Stimulated activated CD4-positive, alpha-beta T cell treated with anti-CD3 and anti-CD28 coated beads, TNF-alpha, amount 100 ng/mL, for 24 hours (primary cell): ENCODE measurements at places on chromosomes 3 and 15.

DNA sequence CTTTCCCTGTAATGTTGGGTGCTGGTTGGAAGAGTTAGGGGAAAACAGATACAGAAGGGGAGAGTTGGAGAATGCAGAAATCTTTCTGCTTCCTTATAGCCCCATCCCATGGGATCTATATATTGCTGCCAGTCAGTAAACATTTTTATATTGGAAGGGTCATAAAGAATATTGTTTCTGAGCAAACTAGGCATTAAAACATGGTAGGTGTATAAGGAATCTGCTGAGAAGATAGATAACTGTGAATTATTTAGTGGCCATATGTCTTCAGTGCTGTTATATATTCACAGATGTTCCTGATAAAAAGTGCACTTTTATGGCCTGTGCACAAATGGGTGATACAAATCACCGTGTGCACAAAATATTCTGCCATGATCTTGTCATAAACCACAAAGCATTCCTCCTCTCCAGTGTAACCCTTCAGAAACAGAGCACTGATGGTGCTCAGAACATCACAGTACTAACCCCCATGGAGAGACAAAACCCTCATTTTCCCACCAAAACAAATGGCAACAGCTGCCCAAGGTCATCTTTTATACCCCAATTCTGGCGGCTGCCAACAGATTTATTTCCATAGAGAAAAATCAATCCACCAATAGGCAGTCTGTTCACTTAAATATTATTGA, 269.3 kb downstream of the SLC9A9 start:
- DNase-seq = no peak

DNA sequence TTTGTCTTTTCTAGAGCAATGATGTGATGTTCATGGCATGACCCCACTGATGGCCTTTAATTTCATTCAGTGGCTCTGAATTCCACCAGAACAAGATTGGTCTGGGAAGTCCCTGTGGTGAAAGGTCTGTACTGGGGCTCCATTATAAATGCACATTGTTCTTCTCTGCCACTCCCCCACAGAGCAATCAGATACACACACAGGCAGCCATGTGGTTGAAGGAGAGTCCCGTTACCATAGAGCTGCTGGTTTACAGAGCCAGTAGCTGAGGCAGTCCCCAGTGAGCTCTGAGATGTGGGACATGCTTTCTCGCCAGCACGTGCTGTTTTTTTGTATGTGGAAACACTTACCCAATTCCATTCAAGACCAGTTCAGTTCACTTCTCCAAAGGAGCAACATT, 172.7 kb upstream of the TRIM42 start:
- no peak for DNase-seq

DNA sequence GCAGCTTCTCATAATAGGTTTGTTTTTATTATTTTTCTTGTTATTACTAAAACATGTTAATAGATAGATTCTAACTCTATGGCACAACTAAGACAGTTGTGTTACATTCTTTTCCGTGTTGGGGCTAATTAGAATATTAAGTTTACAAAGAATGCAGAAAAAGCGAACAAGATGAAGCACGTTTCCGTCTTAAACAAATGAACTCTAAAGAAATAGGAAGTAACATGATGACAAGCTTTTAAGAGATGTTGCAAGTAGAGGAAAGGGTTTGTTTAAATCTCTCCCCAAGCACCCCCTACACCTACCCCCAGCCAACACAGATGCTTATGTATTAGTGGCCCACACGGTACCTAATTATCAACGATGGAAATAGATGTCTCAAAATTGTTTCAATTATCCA, 207.1 kb downstream of the TP63 start:
- no peak for DNase-seq

GRCh38 chr15:63971904-63972303, 74.4 kb downstream of the DAPK2 start:
- no peak for DNase-seq

- no peak for DNase-seq
Measured at GRCh38 chr3:102081572-102082289, 232.4 kb downstream of the NFKBIZ start.

- no peak for DNase-seq
Measured at GRCh38 chr3:46285931-46286619, 43.8 kb downstream of the CCR3 start.

DNA sequence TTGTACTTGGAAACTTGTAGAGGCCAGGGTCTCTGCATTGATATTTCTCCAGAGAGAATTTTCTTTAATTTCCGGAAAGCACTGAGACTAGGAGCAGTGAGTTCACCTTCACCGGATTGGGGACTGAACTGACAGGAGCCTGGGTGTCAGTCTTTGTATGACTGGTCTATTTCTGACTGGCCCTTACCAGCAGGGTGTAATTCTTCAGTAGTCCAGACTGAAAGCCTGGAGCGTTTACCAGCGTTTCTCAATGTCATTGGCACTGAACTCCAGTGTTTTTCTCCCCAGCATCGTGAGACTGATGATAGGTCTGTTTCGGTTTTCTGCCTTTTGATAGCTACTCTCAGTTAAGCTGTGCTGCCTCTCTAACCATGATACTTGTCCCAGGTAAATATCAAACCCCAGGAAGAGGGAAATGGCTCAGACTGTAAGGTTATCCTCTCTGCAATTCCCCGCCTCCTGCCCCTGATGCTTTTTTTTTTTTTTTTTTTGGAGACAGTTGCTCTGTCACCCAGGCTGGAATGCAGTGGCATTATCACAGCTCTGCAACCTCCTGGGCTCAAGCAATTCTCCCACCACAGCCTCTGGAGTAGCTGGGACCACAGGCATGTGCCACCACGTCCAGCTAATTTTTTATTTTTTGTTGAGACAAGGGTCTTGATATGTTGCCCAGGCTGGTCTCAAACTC, 103.6 kb downstream of the CACNA2D3 start:
- DNase-seq = no peak

DNA sequence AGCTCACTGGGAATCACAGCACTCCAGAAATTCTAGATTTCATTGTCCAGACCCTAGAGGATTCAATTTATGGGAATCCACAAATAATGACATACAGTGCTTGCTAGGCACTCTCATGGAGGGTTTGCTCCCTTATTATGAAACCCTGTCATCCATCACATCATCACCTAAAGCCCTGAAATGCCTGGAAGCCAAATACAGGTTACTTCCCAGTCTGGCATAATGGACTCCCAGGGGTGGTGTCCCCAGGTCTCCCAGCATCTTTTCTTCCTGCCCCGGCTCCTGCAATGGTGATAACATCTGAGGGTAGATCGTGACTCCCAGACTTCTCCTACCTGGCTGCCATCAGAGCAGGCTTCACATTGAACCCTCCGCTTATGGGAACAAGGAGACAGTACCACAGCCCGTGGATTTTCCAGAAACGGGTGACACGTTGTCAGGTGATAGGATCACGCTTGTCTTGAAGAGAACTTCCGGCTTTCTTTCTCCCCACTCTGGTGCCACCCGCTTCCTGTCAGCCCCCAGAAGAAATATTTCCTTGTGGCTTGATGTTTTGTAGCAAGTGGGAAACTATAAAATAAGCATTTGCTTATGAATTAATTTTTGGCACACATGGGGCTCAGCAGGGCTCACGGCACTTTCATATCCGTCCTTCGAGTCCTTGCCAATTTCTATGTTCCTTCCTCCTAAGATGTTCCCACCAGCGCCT, 238.7 kb upstream of the BHLHE40 start:
- no peak for DNase-seq

- no peak for DNase-seq
Measured at GRCh38 chr3:114608293-114608692, 314.5 kb downstream of the TIGIT start.

DNA sequence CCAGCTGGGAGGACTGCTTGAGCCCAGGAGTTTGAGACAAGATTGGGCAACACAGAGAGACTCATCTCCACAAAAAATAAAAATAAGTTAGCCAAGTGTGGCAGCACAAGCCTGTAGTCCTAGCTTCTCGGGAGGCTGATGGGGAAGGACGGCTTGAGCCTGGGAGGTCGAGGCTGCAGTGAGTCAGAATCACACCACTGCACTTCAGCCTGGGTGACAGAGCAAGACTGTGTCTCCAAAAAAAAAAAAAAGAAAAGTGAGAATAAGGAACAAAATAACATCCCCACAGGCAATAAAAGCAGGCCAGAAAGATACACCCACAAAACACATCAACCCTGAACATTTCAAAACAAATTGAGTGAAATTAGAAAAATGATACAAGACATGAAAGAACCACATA, 48.7 kb upstream of the OCA2 start:
- no peak for DNase-seq

DNA sequence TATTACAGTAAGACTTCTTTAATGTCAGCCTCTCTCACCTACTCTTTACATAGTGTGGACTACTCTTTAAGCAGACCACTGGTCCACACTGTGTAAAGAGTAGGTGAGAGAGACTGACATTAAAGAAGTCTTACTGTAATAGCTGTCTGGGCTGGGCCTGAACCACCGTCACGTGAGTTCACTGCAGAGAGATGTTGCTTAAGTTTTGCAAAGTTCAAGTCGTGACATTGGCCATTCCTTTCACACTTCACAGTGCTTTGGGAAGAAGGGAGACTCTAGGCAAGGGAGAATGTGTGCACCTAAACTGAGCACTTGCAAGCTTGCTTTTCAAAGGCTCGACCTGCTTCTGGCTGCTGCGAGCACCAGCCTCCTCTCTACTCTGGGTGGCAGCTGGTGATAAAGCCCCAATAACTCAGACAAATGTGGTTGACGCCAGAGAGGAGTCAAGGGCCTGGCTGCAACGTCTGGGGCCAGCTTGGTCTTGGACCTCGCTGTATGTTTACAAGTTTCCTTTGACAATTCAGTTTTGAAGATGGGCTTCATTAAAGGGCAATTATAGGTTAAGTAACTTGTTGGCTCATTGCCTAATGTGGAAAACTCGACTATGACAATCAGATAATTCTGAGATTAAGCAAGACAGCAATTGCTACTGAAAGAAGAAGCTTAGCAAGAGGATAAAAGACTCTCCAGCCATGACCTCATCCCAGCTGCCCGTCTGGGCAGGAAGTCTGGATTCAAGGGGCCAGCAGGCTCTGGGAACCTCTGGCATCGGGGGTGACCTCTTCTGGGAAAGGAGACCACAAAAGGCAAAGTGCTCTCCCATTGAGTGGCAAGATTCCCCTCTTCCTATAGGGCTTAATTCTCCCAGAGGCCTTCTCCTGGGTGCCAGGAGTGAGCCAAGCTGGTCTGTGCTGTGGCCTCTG, 242.1 kb upstream of the TLE3 start:
- DNase-seq = no peak

DNA sequence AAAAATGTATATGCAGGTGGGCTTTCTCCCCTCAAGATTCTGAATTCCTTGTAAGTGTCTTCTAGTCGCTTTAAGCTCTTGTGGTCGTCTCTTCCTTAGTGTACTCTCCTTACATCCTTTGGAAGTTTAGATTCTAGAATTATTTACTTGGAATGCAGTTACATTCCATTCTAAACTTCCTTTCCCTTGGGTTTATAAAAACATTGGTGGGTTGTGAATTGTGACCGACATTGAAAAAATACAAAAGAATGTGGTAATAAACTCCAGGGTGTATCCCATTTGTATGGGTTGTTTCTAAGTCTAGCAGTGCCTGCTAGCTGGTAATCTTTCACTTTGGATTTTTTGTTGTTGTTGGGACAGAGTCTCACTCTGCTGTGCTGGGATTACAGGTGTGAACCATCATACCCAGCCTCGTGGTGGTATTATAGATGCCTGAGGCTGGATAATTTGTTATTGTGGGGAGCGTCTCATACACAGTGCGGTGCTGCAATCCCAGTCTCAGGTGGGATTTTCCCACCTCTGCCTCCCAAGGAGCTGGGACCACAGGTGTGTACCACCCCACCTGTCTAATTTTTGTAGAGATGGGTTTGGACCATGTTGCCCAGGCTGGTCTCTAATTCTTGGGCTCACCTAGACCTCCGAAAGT, 9.1 kb downstream of the CHD2 start:
- DNase-seq = no peak

- no peak for DNase-seq
Measured at GRCh38 chr3:155428563-155428962, 135.1 kb upstream of the STRIT1 start.

DNA sequence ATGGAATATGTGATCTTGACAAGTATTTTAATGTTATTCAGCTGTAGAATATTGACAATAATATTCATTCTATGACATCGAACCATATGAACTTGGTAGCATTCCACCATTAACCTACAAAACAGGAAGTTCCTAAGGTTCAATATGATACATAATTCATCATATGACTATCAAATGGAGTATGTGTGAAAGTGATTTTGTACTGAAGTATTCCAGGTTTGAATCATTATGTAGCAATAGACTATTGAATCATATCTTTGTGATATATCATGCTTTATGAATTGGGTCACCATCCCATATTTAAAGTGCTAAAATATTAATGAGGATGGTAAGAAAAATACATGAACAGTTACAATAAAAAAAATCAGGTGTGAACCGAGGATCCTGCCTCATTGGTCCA, 95.1 kb downstream of the TP63 start:
- no peak for DNase-seq

- DNase-seq = no peak
Measured at GRCh38 chr3:132265488-132265887, 51.7 kb upstream of the ACP3 start.

DNA sequence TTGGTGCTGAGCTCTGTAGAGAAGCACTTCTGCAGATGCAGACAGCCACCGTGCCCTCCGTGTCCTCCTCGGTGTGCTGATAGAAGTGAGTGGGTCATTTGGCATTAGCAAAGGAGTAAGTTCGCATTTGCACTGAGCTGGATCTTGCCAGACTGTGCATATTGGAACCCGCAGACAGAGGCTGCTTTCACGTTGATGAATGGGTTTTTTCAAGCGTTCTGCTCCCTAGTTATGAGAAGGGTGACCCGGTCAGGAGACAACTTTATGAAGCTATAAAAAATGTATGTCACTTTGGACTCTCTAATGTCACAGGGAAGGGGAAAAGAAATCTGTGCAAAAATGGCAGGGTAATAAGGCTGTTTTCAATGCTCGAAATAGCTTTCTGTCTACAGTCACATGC, 739.4 kb downstream of the MCTP2 start:
- no peak for DNase-seq
